ENCODE measurements at places on chromosomes 4 and X.

DNA sequence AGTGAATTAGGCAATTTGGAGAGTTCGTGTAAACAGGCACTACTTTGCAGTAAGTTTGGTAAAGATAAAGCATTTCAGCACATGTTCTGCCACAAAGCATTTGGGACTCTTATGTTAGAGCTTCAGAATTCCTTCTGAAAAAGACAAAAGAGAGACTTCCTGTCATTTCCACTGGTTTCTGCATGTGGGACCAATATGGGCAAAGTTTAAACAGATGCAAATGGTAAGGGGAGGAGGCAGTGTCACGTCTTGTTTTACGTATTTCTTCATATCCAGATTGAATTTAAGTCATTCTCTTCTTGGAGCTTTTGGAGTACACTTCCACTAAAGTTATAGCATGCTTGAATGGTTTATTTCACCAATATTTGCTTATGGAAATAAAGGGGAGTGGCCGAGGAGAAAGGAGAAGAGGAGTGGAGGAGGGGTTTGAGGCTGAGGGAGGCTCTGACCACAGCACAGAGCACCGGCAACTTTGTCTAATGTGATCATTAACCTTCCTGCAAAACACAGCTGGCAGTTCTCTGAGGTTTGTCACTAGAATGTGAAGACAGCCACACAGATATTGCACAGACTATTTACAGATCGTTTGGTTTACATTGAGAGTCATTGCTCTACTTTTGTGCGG is at the start of gene APELA:
APELA (plus strand) TSS at position 479 of the 625 bp plus-strand sequence. CDS start 154 bp downstream, outside the sequence.
- DNase-seq: no peak

DNA sequence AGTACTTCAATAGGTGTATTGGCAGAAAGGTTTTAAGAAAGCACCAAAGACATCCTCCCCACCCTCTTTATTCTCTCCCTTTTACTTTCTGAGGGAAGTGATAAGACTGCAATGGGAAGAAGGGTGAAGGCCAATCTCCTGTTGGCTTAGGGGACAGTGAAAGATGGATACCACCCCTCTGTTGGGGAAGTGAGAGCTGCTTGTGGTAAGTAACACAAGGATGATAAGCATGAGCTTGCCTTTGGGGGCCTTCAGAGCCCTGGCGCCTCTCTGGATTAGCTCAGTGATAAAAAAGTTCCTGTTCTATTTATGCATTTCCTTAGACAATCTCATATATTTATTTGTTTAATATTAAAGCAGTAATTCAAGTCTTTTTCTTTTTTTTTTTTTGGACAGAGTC is 5.2 kb upstream of the KLF8 start:
- DNase-seq: no peak

GRCh38 chr4:20017777-20018115 is 234.0 kb upstream of the SLIT2 start:
- DNase-seq: no peak

DNA sequence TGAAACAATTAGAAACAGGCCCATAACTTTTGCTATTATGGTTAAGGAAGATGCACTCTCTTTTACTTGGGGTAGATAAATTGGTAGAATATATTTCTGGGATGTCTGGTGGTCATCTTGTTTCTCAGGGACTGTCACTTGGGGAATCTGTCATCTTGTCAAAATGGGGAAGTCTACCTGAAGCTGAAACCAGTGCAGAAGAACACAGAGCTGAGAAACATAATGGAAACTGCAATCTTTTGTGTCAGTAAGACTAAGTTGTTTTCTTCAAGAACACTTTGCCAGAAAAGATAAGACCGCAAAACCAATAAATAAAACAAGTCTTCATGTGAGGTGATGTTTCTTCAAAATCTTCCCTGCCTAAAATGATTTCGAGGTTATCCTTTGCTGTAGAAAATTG is 92.0 kb downstream of the NAA11 start:
- DNase-seq: no peak

DNA sequence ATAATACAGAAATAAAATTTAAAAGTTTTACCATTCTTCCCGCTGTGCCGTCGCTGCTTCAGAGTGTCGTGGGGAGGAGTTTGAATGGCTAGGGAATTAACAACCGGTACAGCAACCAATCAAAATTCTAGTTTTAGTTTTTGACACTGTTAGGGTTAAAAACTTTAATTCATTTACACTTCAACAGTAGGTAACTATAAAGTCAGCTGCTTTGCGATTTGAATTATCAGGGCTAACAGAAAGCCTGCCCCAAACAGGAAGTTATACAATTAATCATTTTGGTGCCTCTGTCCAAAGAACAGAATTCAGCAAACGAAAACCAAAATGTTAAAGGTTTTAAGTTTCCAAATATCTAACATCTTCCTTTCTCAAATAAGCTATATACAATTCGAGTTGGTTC is 2.3 kb downstream of the HNRNPD start:
- DNase-seq: peak; percentile 36

- DNase-seq: no peak
Observed at GRCh38 chr4:26826721-26827120, 33.9 kb upstream of the STIM2 start.

- DNase-seq: no peak
Observed at GRCh38 chrX:42466332-42467046, 311.5 kb downstream of the PPP1R2C start.

DNA sequence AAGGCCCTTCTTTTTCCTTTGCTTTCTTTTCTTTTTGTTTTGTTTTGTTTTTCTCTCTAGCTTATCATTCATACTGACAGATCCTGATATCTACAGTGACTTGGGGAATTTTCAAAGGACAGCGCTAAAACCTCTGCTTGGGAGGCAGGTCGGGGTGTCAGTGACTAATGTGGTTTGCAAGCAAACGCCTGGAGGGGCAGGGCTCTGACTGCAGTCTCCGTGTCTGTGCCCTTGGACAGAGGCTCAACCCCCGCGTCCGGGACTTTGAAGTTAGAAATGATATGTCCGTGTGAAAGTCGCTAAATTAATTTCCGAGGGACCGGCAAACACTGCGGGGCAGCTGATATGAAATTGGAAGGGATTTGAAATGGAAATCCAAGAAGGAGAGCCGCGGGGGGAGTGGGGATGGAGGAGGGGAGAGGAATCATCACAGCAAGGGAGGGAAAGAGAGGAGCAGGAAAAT is 312.4 kb downstream of the DHRSX start:
- no peak for DNase-seq

DNA sequence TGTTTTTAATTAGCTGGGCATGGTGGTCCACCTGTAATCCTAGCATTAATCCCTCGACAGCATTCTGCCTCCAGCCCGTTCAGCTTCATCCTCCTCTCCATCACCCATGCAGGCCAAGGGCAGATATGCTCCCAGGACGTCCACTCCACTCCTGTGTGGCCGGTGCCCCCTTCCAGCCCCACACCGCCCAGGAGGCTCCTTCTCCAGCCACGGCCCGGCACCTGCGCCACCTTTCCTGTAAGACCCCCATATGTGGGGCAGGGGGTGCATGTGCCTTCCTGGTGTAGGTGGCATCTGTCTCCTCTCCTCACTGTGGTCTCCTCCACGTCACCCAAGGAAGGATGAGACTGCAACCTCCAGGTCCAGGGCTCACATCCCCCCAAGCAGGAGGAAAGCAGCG is 57.0 kb upstream of the MXD4 start:
- no peak for DNase-seq

- no peak for DNase-seq
Observed at GRCh38 chr4:76989391-76990061, 40.0 kb downstream of the SEPTIN11 start.

- DNase-seq: peak; percentile 77
Observed at GRCh38 chr4:176789955-176790354, 2.8 kb downstream of the VEGFC start.

DNA sequence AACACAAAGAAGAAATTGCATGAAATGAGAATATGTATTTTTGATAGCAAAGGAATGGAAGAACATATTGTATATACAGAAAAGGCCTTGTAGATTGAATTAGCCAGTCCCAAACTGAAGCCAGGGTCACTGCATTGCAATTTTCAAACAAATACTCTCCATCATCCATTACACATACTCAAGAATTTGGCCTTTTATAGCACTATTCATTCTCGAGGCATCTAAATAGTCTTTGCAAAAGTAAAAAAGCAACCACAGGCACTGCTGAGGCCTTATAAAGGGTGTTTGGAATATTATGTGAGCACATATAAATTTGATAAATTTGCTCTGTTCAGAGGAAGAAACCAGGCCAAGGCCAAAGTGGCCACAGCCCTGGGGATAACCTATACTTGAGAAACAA is 123.0 kb downstream of the ZNF827 start:
- peak; percentile 45 for DNase-seq

DNA sequence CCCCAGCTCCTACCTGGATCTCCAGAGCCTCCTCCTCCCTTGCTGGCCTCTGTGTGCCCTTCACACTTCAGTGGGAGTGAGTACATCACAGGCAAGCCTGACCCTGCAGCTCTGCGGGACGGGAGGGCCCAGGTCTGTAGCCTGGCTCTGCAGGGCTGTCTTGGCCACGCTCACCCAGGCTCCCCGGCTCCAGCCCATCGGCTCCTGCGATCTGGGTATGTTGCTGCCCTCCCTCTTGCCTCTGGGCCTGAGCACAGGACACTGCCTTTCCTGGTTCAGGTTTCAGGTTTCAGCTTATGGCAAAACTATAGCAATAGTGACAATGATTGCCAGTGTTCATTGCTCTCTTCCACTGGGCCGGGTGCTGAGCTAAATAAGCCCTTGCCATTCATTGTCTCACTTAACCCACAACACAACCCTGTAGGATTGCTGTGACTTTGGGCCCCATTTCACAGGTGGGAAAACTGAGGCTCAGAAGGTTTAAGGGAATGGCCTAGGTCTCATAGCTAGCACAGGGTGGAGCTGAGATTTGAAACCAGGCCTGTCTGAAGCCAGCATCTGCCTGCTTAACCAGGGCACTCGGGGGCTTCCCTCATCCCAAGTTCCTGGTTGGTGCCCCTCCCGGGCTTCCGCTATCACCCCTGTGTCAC is 44.6 kb upstream of the SORCS2 start:
- DNase-seq: no peak

Measured in AG08395 (cell line).